ENCODE measurements at places on chromosomes 4 and X.

GRCh38 chr4:2442175-2442993 lies 23.6 kb downstream of the CFAP99 start:
- DNase-seq, result no peak

- DNase-seq, result no peak
Observed at GRCh38 chrX:110420771-110421499, 62.3 kb downstream of the RTL9 start.

GRCh38 chrX:13794417-13794816 lies 22.5 kb downstream of the GPM6B start:
- DNase-seq, result no peak

GRCh38 chr4:4890574-4891255 lies 31.2 kb downstream of the MSX1 start:
- no peak for DNase-seq

- DNase-seq, result peak; percentile 40
Observed at GRCh38 chrX:102155806-102156179, at the start of gene BEX5. BEX5 (minus strand) TSS chrX:102155977; CDS start chrX:102154265, 1,712 bp downstream.

- no peak for DNase-seq
Observed at GRCh38 chr4:46249516-46249915, 125.7 kb upstream of the GABRG1 start.

- no peak for DNase-seq
Observed at GRCh38 chr4:174260099-174260498, 23.4 kb downstream of the FBXO8 start.

- peak; percentile 40 for DNase-seq
Observed at GRCh38 chr4:21765810-21766407, 182.7 kb downstream of the KCNIP4 start.

- DNase-seq, result no peak
Observed at GRCh38 chr4:84258905-84259830, 239.9 kb downstream of the NKX6-1 start.
